ENCODE measurements at places on chromosomes 1 and 21.

DNA sequence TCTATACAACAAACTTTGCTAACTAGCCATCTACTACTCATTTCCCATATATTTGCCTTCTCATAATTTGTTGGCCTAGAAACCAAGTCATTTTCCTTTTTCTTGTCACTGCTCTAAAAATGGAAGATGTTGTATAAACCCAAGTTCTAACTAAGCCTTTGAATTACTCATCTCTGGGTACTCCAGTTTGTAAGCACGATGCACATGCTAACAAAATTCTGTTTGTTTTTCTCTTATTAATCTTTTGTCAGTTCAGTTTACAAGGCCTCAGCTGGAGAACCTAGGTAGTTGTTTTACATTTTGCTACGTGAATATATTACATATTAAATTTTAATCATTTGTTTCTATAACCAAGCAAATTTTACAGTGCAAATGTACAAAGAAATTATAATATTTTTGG is 663.2 kb upstream of the RGS18 start:
- DNase-seq, result no peak

DNA sequence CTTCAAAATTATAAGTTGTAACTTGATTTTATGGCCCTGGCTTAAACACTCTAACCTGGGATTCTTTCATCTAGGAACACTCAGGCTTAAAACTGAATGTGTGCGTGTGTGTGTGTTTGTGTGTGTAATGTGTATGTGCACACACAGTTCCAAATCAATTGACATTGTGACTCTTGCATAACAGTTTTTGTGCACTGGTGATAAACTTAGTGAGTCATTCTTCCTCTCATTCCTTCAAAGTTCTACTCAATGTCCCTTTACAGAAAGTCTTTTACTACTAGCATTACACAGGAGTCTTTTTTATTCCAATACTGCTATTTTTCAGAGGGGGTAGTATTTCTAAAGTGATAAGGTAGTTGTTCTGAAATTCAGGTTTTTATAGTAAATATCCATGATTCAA is 943.6 kb downstream of the KCNT2 start:
- DNase-seq, result no peak

GRCh38 chr1:55156093-55156492 is 59.1 kb downstream of the USP24 start:
- DNase-seq, result no peak

GRCh38 chr1:196382383-196382782 is 225.9 kb downstream of the KCNT2 start:
- DNase-seq, result no peak
